ENCODE measurements at places on chromosomes 7 and 10.

DNA sequence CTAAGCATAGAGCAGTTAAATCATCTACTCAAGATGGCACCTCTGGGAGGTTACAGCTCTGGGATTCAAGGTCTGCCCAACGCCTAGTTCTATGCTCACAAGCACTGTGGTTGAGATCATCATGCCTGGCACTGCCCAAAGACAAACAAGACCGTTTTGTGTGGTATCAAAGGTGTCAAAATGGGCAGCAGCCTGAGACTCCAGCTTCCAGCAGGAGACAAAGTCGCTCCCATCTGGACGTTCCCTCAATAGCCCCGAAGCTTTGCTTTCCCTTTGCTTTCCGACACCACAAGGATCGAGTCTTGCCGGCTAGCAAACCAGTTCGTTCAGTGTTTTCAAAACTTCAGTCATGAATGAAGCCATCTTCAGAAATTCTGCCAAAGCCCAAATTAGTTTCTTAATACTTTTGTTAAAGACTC, 5.1 kb downstream of the HABP2 start:
- no peak for DNase-seq

- DNase-seq: no peak
Observed at GRCh38 chr7:131124001-131124629, 203.6 kb upstream of the MKLN1 start.

DNA sequence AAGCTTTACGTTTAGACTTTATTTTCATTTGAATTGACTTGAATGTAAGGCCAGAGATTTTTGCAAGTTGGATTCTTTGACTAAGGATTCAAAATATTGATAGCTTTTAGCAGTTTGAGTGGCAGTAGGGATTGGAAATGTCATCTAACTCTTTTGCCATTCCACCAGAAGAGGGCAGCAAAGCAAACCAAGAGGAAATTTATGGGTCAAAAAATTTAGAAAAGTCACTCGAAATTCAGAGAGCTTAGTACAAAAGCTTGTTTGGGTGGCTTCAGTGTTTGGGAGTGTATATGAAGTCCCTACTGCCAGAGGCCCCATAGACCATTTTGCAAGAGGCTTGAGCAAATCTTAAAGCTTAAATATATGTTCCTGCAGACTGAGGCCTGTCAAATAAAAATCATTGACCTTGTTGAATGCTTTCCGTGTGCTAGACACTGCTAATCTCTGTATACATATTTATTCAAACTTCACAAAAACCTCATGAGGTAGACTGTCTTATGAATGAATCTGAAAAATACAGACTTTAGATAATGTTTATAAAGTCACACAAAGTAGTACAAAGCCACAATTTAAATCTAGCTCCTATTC, 44.6 kb upstream of the RSBN1L start:
- DNase-seq: peak; percentile 21

DNA sequence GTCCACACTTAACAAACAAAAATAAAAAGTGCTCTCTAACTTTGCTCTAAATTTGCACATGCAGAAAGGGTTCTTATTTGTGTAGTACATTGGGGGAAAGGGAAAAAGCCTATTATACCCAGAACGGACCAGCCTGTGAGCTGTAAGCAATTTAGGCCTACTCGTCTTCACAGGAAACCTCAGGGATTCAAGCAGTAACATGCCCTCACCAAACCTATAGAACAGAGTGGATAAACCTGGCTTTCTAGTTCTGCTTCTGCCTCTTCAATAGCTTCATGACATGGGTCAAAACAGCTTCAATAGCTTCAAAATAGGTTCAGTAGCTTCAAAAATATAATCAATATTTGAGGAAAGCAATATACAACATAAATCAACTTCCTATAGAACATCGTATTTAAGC, 163.7 kb downstream of the ARL4A start:
- DNase-seq: no peak

DNA sequence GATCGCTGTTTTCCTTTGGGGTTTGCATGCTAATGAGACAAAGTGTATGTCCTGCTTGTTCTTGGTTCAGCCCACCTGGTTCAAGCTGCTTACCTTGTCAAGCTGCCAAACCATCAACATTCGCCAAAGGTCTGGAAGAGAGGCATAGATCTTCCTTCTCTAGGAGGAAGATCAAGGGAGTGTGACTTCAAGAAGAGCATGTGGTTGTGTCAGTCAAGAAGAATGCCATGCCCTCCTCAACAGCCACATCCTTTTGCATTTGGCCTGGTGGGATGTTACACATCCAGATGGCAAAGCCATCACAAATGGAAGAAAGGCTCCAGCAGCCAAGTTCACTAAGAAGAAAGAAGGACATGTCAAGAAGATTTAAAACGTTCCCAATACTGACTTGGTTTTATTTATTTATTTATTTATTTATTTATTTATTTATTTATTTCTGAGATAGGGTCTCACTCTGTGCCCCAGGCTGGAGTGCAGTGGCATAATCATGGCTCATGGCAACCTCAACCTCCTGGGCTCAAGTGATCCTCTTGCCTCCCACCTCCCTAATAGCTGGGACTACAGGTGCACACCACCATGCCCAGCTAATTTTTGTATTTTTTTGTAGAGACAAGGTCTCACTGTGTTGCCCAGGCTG, 5.1 kb upstream of the PIP4K2A start:
- DNase-seq: no peak

DNA sequence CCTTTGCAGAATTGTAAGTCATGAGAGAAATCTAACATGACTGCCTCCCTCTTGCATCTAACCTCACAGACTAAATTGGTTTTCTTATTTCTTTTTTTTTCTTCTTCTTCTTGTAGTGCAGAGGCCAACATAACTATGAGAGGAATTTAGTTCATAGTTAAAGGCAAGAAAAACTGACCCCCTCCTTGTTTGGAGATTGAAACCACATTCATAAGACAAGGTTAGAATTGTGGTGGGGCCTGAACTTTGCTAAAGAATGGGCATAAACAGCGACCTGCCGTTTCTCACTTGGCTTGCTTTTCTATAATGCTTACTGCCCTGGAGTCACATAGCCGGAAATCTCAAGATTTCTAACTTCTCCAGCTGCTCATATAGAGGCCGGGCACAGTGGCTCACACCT, 2.4 kb upstream of the POLM start:
- DNase-seq: no peak

- no peak for DNase-seq
Observed at GRCh38 chr7:138890499-138891445, 90.4 kb downstream of the KIAA1549 start.

DNA sequence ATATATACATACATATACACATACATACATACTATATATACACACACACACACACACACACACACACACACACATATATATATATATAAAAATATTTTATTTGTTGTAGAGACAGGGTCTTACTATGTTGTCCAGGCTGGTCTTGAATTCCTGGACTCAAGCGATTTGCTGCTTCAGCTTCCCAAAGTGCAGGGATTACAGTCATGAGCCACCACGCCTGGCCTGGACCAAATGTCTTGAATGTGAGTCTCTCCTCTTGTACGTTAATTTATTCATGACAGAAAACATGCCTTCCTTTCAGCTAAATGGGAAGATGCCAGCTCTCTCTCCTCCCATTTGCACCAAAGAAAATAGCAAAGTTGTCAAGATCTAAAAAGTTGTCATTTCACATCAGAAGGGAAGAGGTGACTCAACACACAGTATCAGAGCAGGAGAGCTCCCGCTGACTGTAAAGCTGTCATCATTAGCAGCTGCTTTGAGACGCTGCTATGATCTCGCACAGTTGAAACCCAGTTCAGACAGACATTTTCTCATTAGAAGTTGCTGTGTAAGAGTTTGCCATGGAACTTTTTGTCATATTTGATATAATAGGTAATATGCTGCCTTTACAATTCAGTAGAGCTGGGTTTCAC, 224.3 kb downstream of the SFMBT2 start:
- no peak for DNase-seq

DNA sequence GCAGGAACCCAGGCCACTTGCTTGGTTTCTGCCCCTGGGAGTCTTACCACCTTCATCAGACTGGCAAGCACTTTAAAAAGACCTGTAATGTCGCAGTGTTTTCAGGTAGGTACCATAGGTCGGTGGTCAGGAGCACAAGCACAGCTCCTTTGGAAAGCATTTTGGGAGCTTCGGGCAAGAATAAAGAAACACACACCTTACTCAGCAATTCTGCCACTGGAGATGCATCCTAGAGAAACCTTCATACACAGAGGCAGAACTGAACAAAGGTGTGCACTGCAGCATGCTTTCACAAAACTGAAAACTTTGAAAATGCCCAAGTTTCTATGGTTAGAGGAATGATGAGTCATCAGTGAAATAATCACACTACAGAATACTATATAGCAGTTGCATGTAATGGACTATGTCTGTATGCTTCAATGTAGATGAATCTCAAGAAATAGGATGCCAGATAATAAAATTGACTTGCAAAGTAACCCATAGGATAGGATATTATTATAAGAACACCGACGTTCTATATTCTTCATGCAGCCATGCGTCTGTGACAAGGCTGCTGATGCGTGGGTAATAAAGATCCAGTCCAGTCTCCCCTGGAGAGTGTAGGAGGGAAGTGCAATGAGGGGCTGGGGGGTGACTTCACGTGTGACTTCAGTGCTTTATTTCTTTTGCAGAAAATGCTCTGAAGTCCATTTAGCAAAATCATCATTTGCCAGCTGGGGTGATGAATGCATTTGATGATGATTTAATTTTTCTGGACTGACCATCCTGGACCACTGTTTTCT, 309.5 kb downstream of the WDR37 start:
- no peak for DNase-seq

DNA sequence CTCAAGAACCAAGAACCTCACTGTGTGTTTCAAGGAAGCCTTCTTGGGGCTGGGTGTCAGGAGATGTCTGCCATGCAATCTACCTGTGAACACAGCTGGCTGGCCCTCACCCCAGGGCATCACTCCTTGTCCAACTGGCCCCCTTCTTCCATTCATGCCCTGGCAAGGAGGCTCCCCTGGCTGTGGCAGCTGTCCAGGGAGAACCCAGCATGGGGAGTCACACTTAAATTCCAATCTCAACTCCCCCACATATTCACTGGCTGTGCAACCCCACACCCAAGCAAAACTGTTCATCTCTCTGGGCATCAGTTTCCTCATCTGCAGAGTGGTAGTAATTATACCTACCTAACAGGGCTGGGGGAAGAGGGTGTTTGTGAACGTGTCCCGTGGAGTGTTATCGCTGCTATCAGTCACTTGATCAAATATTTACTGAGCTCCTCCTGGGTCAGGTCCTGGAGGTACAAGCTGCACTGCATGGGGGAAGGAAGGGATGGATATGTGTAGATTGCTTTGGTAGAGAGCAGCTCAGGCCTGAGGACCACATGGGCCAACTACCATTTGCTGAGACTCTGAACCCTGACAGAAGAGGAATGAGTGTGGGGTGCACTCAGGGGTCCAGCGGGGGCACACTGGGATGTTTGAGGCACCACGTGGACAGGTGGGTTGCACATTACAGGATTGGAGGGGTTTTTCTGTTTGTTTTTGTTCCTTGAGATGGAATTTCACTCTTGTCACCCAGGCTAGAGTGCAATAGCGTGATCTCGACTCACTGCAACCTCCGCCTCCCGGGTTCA, 2.1 kb upstream of the GPRIN2 start:
- DNase-seq: peak; percentile 13

DNA sequence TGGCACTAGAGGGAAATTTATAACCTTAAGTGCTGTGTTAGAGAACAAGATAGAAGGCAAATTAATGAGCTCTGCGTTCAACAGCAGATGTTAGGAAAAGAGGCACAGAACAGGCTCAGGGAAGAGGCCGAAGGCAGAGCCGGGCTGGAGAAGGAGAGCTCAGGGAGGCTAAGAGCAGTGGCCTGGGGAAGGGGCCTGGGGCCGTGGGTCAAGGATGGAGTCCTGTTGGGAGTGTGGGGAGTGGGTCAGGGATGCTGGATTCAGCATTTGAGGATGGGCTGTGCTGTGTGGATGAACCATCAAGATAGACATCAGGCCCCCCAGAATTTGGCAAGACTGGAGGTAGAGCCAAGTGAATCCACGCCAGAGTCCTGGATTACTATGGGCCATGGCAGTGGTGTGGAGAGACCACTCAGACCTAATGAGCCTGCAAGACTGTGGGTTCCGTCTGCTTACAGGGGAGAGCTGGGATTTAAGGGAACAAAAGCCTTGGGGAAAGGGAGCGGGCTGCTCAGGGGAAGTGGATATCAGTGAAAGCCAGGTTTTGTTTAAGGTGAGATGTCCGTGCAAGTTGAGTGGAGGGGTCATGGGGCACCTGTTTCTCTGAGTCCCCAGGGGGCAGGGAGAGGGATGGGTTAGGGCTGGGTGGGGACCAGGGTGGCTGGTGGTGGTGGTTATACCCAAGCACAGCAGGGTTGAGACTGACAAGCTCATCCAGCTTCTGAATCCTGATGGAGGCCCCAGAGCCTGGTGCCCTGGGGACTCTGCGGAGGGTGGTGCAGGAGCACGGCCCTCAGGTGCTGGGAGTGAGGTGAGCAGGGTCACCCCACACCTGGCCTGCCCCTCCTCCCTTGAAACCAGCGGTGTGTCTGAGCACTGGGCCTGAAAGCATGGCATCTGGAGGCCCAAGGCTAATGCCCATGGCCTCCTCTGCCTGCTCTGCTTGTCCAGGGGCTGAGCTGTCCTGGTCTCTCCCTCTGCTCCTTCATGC, 101.7 kb downstream of the BMS1 start:
- no peak for DNase-seq

- DNase-seq: peak; percentile 49
Observed at GRCh38 chr10:103659674-103660363, 166.3 kb downstream of the NEURL1 start.

GRCh38 chr10:6473901-6474370, 106.1 kb downstream of the PRKCQ start:
- no peak for DNase-seq

- DNase-seq: no peak
Observed at GRCh38 chr10:3900391-3900790, 115.4 kb upstream of the KLF6 start.

- no peak for DNase-seq
Observed at GRCh38 chr7:18762189-18762588, 266.6 kb downstream of the HDAC9 start.

DNA sequence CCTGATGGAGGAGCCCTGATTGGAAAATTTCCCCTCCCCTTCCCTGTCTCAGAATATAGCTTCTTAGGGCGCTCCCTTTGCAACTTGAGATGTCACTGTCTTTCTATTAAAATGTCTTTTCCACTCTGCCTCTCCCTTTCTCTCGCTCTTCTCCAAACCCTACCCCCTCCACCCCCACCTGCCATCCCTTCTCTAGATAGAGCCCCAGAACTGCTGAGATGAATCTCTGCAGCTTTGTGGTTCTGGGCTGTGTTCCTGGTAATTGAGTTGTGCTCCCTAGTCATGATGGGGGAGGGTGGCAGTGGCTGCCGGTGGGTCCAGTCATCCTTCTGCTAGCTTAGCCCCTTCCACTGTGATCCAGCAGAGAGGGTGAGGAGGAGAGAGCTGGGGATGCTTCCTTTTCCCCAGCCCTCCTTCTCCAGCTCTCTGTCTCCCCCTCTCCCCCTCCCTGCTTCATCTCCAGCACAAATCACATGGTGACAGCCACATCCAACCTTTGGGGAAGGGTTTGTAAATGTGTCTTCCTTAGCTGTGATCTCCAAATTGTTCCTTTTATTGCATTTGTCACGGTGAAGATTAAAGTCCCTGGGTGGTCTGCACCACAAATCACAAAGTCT, 50.8 kb upstream of the BTRC start:
- DNase-seq: no peak

Data from activated CD8-positive, alpha-beta memory T cell treated with anti-CD3 and anti-CD28 coated beads, Interleukin-2, amount 50 U/mL, for 4 hours (primary cell).